ENCODE measurements at places on chromosomes 4 and X.
A peak's percentile ranks its signal among the peaks of the same experiment; 100 is the strongest.

- no peak for DNase-seq
These were observed 443.9 kb upstream of the INTU start for GRCh38 chr4:127188847-127189246.

DNA sequence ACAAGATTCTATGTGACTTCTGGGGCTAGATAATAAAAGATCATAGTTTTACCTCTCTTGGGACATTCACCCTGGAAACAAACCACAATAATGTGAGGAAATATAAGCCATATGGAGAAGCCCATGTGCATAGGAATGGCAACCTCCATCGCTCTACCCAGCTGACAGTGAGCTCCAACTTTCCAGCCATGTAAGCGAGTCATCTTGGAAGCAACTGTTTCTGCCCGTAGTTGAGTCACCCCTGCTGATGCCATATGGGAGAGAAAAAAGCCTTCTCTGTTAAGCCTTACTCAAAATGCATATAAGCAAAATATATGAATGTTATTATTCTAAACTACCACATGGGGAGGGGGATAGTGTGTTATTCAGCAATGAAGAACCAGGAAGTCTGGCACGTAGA lies 31.4 kb upstream of the RELL1 start:
- no peak for DNase-seq

DNA sequence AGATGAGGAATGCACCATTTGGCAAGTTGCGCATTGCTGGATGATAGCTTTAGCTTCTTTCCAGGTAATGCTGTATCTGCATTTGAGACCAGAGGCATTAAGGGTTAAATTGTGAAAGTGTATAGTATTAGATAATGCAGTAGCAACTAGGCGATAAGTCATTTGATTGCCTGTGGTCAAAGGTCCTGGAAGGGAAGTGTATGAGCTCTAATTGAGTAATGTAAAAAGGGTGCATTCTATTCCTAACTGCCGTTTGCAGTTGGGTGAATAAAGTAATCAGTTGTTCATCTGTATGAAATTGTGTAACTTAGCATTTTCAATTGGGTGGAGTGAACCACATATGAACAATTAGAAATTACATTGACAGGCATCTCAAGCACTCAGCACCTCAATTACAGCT lies 54.5 kb upstream of the WDR1 start:
- no peak for DNase-seq

DNA sequence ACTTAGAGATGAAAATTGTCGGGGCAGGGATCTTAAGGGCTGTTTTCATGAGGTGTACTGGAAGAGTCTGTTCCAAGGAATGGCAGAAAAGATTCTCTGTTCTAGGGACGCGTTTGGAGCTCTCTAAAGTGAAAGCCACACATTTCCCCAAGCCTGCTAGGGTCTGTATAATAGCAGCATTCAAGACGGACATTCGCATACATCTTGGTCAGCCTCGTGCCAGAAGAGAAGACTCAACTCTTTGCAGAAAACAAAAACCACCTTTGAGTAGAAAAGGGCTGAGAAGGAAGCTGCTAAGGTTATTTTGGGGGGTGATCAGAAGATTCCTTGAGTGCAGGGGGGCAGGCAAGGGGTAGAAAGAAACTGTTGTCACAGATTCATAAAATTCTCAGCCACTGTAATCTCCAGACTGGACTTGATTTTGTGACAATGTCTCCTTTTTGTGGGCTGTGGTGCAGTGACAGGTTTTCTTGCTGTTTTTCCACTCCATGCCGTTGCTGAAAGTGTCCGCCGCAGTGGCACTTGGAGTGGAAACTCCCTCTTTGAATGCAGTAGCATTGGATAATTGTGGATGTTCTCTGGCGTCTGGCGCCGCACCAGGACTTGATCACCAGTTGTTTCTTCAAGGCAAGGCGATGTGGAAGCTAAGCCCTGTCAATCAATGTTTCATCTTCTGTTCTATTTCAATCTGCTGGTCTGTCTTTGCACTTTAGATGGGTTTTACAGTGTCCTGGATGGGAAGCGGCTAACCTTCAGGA lies 2.9 kb downstream of the GYG2 start:
- no peak for DNase-seq

GRCh38 chr4:7111441-7111840 lies 43.6 kb upstream of the GRPEL1 start:
- no peak for DNase-seq

GRCh38 chr4:150389896-150390530 lies 191.9 kb upstream of the MAB21L2 start:
- DNase-seq = no peak

- no peak for DNase-seq
These were observed 5.0 kb downstream of the GPR78 start for GRCh38 chr4:8585186-8585585.

GRCh38 chr4:16659694-16660093 lies 238.8 kb downstream of the LDB2 start:
- no peak for DNase-seq

- DNase-seq = no peak
These were observed 137.3 kb upstream of the ANXA10 start for GRCh38 chr4:167955006-167955405.

GRCh38 chrX:45449982-45450381 lies 249.3 kb upstream of the DIPK2B start:
- no peak for DNase-seq

- DNase-seq = peak; percentile 15
These were observed 14.5 kb upstream of the PRRG3 start for GRCh38 chrX:151680805-151681204.

DNA sequence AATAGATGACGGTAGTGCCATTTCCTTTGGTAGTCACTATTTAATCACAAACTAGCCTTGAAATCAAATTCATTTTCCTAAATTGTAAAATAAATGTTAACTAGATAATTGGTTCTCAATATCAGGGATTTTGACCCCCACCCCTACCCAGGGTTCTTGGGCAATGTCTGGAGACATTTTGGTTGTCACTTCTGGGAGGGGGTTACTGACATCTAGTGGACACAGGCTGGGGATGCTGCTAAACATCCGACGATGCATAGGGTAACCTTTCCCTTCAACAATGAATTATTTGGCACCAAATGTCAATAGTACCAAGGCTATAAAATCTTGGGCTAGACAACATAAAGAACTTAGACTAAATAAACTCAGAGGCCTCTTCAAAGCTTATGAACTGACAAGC lies 285.8 kb upstream of the TRPC5 start:
- no peak for DNase-seq

DNA sequence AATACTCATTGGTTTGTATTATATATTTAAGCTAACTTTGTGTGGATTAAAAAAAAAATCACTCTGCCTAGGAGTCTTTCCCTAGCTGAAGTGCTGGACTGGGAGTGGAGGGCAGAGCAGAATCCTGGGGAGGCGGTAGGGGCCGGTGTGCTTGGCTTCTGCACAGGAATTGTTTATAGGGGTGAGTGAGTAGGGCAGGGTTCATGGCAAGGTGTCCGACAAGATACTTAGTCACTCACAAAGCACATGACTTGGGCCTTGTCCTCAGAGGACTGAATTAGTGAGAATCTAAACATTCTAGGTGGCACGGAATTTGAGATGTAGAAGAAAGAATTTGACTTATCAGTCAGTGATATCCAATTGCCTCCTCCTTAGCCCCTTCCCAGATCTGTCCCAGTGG lies 32.2 kb downstream of the FNIP2 start:
- no peak for DNase-seq

DNA sequence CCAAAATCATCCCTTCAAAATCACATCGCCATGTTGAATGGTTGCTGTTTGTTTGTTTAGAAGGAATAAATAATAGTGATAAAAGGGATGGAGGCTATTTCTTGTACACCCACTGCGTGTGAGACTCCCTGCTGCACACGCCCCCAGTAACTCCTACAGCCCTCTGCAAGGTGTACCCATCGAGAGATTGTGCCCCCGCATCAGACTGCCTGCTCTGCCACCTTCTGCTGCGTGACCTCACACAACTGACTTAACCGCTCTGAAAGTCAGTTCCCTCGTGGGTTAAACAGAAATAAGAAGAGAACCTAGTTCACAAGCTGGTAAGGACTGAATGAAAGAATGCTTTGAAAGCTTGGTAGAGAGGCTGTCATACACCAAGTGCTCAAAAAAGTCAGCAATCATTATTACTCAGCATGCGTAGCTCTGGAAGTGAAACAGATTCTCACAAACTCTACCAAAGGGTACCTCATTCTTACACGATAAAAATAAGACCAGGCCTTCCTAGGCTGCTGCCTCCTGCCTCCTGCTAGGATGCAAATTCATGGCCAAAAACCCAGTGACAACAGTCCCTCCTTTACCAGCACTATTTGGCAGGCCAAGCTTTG lies 147.1 kb downstream of the CPEB2 start:
- DNase-seq = no peak
